NCI-H2227 treated with DMSO at 0.1 percent for 48 hours (cell line): ENCODE measurements at places on chromosomes 3 and 15.
A peak's percentile ranks its signal among the peaks of the same experiment; 100 is the strongest.

DNA sequence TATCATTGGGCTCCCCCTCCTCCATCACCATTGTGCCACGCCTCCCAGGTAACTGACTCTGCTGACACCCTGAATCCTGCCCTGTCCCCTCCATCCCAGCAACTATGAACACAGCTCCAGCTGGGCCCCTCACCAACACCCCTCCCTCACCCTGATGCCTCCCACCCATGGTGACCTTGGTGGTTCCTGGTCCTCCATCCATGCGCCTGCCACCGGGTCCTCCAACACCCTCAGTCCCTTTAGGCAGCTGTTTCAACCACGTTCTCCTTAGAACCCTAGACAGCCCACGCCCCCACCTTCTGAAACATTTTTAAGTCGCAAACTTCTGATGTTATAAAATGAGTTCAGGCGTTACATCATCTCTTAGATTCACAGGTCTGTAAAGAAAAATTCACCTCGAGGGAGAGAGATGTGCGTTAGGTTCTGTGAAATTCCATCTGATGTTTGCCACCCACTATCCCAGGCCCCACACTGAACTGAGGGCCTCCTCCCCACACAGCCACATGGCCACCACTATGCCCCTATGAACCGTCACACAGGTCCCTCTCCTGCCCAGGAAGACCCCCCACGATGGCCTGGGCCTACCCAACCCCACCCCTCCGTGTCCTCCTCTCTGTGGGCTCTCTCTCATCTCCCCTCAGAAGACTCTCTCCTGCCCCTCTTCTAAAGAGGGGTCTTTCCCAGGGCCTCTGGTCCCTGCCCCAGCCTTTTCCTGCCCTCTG lies 29.8 kb downstream of the PCSK6 start:
- DNase-seq: no peak

DNA sequence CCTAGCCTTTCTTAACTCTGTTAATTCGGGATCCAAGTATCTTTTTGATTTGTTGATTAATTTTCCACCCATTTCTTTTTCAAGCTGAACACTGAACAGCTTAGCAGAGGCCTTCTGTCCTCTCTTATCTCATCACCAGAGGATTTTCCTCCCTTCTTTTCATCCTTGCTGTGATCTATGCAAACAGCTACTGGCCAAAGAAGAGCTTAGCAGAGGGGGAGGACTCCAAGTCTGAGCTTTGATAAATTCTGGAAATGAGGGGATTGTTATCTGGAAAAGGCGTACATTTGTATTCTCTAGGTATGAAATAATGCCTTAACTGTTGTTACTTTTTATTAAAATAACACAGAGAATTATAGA lies 13.4 kb downstream of the DZIP3 start:
- DNase-seq: no peak

DNA sequence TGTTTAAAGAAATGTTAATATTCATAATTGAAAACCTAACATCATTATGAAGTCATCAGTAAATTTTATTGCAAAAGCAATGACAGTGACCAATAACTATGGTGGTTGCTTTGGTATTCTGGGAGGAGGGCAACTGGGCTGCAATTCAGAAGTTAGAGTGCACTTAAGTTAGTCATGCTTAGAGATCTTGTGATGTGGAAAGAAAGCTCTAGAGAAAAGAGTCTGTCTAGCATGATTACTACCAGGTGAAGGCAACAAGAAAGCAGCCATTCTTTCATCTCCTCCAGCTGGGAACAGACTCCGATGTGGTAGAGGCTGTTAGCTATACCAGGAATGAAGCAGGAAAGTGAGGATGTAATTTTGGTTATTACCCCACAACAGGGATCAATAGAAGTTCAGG lies 625.6 kb downstream of the SI start:
- DNase-seq: no peak

- DNase-seq: no peak
Observed at GRCh38 chr3:96175500-96175899, 638.9 kb upstream of the EPHA6 start.

DNA sequence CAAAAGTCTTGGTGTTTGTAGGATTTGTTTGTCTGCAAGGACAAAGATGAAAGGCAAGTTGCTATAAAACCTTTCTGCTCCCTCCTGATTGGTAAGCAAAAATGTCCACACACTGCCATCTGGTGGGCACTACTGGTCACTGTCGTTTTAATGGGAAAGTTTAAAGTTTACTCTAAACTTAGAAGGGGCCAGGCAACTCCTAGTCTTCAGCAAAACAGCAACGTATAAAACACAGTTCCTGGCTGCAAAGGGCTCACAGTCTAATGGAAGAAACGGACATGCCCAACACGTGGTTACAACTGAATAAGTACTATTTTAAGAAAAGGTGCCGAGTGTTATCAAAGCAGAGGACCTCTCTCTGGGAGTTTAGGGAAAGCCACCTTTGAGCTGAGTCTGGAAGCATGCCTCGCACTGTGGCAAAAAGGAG lies 23.7 kb upstream of the TPRG1 start:
- peak; percentile 30 for DNase-seq

DNA sequence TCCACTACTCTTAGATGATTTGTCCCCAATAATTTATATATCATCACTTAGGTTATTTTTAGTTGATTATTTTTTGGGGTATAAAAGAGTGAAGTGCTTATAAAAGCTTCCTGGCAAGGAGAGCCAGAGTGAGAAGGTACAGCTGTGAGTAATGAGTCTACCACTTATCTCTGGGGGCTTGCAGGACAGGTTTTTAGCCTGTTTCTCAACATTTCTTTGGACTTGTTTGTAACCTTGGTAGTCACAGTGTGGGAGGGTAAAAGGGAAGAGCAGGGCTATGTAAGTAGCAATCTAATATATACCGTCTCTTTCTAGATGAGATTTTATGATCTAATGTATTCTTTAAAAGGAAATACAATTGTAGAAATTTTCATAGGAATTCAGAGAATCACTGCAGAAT lies 321.3 kb upstream of the GOLIM4 start:
- DNase-seq: peak; percentile 40

- no peak for DNase-seq
Observed at GRCh38 chr3:103269287-103269686, 834.5 kb downstream of the ZPLD1 start.

GRCh38 chr3:129344540-129345220 lies 66.0 kb downstream of the HMCES start:
- no peak for DNase-seq

GRCh38 chr15:58401276-58401675 lies 30.5 kb upstream of the LIPC start:
- no peak for DNase-seq

DNA sequence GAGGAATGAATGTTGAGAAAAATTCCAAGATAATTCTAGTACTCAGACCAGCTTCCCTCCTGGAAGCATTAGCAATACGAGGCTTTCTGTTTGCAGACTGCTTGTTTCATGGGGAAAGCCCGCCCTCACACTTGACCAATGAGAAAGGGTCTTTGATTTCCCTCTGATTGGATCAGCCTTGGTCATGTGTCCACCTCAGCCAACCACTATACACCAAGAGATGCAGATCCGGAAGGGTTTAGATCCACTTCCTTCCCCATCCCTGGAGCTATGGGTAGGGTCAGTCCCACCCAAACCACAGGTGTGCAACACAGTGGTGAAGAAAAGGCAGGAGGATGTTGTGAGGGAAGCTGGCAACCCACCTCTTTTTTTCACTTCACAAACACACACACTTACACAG lies 154.7 kb downstream of the SV2B start:
- DNase-seq: no peak

DNA sequence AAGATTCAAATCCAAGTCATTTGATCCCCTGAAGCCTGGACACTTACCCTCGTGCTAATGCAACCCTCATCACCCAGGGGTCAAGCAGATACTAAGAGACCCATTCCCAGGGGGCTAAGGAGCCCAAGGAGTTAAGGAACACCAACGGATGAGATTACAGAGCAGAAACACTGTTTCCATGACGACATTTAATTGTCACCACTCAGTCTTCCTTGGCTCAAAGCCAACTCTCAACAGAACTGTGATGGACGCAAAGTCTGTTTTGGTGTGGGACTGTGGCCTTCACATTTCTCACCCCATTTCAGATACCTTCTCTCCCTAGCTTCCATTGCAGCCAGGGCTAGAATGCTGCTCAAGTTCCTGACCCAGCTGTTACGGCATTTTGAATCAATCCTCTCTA lies 383.5 kb upstream of the WNT5A start:
- peak; percentile 25 for DNase-seq

DNA sequence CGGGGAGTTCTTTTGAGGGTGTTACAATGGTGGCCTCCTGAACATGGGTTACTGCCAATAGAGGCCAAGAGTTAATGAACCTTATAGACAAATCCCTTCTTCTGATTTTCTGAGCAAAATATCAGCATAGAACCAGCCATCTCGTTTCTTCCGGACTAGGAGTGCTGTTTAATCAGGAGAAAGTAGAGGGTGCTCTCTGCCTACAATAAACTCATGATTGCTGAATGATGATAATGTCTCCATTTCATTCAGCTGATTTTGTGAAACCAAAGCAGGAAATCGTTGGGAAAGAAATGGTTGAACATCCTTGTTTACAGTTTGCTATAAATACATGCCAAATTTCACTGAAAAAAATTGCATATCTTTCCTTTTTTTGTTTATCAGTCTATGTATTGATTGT lies 142.8 kb upstream of the PLSCR5 start:
- no peak for DNase-seq

DNA sequence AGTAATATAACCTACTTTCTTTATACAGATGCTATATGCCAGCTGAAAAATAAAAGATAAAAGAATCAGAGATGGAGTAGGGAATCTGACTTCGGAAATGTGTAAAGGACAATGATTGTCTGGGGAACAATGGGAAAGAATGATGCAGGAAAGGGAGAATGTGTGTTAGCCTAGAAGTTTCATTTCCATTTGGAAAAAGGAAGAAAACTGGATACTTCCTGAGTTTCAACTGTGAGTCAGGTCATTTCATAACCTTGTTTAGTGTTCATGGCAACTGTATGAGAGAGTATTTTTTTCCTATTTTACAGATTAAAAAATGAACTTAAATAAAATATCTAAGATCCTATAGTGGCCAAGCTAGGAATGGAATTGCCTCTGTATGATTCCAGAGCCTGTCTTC lies 261.3 kb upstream of the NECTIN3 start:
- DNase-seq: no peak

GRCh38 chr3:11610700-11611275 lies 32.9 kb downstream of the VGLL4 start:
- DNase-seq: no peak

GRCh38 chr15:50051811-50052419 lies 67.1 kb downstream of the ATP8B4 start:
- DNase-seq: no peak

GRCh38 chr3:52231502-52232278 lies 6.2 kb upstream of the TLR9 start:
- no peak for DNase-seq

- DNase-seq: no peak
Observed at GRCh38 chr3:194269610-194270145, 81.5 kb downstream of the CPN2 start.
